ENCODE measurements at places on chromosomes 2 and 18.
A peak's percentile ranks its signal among the peaks of the same experiment; 100 is the strongest.

- no peak for DNase-seq
Measured at GRCh38 chr2:121591199-121591598, 58.1 kb downstream of the CLASP1 start.

- no peak for DNase-seq
Measured at GRCh38 chr2:200670313-200670712, 84.5 kb downstream of the AOX1 start.

DNA sequence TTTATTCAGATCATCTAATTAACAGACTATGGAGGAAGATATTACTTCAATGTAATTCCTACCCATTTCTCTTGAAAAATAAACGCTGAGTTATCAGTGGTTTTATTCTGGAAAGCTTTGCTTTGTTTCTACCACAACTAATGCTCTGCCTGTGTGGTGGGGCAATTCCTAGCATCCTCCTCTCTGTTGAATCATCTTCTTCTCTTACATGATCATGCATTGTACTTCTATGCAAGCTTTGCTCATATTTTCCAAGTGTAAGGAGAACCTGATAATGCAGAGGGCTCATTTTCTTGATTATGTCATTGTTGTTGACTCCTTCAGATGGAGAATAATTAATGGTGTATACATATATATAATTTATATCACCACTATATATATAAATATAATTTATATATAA lies 46.7 kb downstream of the CCDC195 start:
- DNase-seq = no peak

GRCh38 chr2:169464882-169465281 lies 14.4 kb upstream of the BBS5 start:
- DNase-seq = peak; percentile 36

DNA sequence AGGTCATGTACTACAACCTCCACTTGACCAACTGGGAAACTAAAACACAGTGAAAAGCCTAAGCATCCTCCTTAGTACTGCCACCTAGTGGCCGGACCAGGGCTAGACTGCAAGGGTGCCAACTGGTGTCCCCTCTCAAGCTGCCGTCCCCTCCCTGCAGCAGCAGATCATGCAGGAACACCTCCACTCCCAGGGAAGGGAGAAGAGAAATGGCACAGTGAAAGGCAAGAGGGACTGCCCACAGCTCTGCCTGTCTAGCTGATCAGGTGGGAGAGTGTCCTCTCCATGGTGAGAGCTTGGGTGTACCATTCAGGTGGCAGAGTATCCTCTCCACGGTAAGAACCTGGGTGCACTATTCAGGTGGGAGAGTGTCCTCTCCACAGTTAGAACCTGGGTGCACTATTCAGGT lies 78.1 kb downstream of the AAK1 start:
- peak; percentile 23 for DNase-seq

GRCh38 chr2:240421381-240421780 lies 14.1 kb upstream of the GPC1 start:
- no peak for DNase-seq

- no peak for DNase-seq
Measured at GRCh38 chr18:62448426-62448825, 74.4 kb upstream of the ZCCHC2 start.

GRCh38 chr18:61350578-61350977 lies 17.3 kb downstream of the CDH20 start:
- no peak for DNase-seq

- DNase-seq = peak; percentile 3
Measured at GRCh38 chr2:38064801-38065501, 11.0 kb downstream of the CYP1B1 start.

GRCh38 chr2:195587966-195588365 lies 69.1 kb upstream of the SLC39A10 start:
- no peak for DNase-seq

DNA sequence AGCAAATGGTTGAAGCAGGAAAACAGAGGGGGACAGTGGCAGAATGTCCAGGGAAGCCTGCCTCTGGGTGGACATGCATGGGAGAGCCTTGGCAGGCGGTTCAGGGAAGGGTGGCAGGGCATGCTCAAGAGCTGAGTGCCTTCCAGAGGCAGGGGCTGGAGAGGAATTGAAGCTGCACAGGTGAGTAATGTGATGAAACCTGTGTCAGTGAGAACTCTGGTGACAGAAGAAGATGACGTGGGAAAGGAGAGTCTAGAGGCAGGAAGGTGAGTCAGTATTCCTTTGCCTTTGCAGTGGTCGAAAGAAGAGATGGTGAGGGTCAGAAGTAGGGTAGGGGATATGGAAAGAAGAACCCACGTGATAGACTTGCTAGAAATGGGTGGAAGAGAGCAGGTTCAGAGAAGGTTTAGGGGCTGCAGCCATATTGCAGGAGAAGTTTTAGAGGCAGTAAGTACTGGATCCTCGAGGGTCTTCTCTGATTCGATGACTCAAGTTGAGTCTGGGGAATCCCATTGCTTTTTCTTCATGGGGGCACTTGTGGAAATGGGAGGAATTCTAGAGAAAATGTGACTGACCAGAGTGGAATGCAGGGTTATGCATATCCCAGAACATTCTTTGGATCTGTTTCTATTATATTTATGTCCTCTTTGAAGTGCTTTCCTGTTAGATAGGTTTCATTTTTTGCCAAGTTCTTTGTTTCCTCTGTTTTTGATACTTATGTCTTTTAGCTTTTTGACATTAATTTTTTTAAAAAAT lies 37.4 kb downstream of the TMEM87B start:
- DNase-seq = no peak

GRCh38 chr2:238320648-238321281 lies 447 bp downstream of the TRAF3IP1 start:
- no peak for DNase-seq

DNA sequence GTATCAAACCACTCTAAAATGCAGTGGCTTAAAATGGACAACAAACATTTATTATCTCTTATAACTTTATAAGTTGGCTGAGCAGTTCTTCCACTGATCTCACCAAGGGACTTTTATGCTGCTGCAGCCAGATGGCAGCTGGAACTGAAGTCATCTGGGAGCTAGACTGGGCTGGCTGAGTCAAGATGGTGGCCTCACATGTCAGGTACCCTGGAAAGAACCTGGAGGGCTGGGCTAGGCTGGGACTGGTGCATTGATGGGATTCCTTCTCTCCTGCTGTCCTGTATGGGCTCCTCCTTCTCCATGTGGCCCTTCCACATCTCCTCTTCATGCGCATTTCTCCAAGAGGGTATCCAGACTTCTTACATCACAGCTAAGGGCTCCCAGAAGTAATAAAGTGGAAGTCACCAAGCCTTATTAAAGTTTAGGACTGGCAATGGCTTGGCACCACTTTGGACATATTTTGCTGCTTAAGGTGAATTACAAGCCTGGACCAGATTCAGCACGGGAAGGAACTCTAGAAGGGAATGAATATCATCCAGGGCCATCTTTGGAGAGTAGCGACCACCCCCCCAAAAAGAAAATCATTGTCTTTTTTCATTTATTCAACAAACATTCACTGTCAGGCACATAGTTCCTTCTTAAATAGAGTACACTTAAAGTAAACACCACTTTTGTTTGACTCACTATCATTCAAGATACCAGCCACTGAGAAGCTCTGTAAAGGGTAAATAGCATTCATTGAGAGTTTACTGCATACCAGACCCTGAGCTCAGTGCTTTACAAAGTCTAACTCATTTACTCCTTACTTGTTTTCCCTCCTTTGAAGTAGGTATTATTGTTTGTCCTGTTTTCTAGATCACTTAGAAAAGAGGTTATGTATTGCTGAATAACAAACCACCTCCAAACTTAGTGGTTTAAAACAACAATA lies 138.0 kb downstream of the ZFP36L2 start:
- no peak for DNase-seq

DNA sequence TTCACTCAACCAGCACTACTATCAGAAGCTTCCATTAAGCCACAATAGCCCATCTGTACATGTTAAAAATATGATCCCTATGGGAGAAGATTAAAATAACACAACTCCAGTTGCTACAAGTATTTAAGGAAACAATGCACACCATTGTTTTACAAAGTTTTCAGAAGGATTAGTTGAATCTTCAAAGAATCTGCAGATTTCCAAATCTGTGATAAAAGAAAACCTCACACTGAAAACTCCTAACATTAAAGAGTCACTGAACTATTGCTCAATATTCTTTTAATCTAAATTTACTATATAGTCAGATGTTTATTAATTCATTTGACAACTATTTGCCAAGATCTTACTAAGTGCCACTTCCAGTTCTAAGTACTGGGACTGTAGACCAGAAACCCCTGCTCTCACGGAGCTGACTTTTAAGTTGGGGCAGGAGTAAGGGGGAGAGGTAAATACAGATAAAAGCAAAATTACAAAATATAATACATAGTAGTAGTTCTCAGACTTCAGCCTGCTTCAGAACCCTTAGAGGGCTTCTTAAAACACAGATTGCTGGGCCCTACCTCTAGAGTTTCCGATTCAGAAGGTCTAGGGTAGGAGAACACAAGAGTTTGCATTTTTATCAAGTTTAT lies 94.4 kb downstream of the STK39 start:
- DNase-seq = no peak

DNA sequence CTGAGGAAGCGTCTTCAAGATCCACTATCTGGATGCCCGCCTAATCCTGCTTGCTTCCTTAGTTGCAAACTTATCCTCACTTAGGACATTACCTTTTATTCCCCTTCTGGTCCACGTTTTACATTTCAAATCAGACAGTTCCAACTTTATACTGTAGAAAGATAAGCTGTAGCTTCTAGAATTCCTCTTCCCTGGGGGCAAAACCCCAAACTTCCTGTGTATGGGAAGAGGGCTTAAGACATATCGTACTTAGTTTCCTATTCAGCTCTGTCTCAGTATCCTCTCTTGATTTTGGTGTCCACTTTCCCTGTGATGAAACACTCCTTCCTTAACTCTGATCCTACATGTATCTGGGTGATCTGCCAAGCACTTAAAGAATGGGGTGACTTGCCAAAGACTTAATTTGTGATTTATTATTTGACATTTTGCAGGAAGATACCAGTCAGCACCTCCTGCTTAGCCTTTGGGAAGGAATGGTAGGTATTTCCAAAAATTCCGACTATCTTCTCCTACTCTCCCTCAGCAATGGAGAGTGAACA lies 245.2 kb downstream of the CDCA7 start:
- no peak for DNase-seq

DNA sequence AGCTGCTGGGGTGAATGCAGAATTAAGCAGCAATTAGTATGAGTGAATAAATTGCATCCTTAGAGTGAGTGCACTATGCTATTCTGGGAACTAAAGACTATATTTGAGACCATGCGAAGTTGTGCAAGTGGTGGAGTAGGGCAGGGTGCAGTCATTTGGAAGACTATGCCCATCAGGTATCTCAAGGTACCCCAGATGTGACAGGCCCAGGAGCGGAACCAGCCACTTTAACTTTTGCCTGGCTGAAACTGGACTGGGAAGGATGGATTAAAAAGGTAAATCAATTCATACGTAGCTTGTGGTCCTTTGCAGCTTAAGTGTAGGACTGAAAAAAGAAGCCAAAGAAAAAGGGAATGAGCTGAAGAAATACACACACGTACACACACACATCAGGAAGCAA lies 1.7 kb downstream of the KYNU start:
- no peak for DNase-seq

DNA sequence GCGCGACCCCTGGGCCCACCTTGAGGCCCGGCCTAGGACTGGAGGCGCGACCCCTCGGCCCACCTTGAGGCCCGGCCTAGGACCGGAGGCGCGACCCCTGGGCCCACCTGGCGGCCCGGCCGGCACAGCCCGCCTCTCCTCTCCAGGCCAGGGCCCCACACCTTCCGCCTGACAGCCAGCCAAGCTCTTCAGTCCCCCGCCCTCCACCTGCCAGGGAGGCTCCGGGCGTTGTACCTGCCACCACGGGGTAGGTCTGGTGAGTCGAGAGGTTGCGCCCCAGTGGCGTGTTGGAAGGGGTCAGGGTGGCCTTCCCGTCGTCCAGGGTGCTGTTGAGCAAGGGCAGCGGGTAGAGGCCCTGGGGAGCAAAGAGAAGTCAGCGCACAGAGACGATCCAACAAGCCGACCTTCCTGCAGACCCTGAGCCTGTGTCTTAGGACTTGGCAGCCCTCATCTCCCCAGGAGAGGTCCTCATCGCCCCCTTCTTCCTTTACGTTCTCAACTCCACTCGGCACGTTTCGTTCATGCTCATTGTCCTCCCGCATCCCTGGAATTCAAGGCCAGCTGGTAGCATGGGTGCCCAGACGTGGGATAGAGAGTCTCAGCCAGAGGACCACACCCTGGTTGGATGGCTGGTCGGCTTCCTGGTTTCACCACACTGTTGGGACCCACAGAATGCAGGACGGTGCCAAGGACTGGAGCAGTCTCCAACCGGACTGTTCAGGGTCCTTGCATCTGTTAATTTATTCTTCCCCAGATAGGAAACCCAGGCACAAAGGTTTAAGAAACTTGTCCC lies 42.2 kb downstream of the PAX8 start:
- DNase-seq = no peak

- DNase-seq = no peak
Measured at GRCh38 chr18:75154259-75154658, 54.7 kb downstream of the PTGR3 start.

DNA sequence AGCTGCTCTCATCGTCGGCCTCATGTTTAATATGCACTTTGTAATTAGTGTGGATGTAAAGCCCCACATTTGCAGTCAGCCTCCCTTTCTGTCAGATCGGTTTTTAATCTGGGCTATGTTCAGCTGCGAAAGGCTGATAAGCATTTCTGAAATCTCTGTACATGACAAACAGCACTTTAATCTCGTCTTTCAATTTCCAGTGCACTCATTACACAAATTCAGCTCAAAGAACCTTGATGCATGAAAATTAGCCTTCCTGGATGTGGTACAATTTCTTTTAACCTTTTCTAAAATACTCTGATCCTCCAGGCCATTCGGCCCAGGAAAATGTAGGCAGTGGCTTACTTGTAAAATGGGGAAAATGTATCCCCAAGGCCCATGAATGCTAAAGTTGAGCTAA lies 265.1 kb downstream of the RND3 start:
- DNase-seq = no peak

DNA sequence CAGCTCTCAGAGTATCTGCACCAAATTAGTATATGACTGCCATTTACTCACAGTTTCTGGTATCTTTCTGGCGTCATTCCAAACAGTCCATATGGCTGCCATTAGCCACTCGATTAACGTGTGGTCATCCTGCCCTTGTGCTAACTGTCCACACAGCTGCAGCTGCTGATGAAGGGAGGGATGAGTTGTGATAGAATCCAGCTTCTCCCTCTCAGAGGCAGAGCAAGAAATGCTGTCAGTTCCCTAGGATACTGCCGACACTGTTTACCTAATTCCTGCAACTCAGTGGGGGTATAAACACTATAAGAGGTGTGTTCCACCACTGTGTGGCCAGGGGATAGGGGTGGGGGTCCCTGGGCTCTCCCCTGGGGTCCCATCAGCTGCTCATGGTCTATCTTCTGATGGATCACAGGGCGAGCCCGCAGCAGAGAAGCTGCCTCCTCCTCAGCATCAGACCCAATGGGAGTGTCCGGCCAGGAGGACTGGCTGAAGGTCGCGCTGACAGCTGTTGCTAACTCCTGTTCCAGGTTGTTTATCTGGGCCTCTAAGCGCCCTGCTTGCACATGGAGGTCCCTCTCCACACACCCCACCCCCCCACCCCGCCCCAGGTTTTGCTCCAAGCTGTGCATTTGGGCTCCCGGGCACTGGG lies 17.3 kb upstream of the KLHL23 start:
- peak; percentile 27 for DNase-seq

GRCh38 chr2:191389288-191389687 lies 144.1 kb downstream of the MYO1B start:
- no peak for DNase-seq

- DNase-seq = no peak
Measured at GRCh38 chr2:309954-310510, 22.1 kb upstream of the ALKAL2 start.
